ENCODE measurements at places on chromosomes 5 and 9.
A peak's percentile ranks its signal among the peaks of the same experiment; 100 is the strongest.

GRCh38 chr9:15572200-15572770 is 19.4 kb downstream of the CCDC171 start:
- no peak for DNase-seq

DNA sequence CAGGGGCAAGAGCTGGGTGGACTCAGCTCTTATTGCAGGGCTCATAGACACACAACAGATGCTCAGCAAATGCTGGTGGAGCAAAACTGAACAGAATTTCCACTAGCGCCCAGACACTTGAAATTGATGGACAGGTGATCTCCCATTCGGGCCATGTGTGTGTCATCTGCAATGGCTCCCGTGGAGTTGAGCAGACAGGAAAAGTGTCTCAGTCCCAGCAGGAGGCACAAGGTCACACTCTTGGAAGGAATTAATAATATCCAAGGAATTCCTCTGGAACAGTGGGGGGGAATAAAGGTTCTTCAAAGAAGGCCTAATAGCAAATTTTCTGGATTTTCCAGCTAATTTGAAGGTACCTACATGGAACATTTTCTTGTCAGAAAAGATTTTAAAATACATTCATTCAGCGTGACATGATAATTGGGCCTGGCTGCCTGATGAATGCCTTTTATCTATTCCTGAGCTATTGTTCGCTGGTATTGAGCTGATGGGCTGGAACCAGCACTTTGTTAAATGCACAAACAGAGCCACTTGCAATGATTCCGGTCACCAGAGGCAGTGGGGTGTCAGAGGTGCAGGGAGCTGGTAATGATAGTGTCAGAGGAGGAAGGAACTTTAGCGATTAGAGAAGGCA is 31.5 kb upstream of the ALDH1B1 start:
- no peak for DNase-seq

GRCh38 chr9:114538241-114538640 is 33.0 kb upstream of the WHRN start:
- no peak for DNase-seq

DNA sequence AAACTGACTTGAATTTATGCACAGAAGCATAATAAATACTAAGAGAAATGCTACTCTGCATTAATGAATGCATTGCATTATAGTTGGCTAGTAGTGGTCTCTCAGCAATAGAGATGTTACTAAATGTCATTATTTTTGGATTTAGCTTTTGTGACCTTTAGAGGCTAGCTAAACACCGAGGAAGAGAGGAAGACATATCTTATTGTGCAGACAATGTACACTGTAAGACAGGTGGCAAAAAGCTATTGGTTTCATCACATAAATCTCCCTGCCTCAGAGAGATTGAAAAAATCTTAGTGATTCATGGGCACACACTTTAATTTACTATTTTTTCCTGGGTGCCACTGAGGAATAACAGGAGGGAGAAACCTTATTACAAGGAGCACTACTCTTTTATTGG is 435.9 kb downstream of the TMEM232 start:
- no peak for DNase-seq

GRCh38 chr9:84123648-84124406 is 143.2 kb downstream of the RMI1 start:
- DNase-seq, result no peak

GRCh38 chr9:90612957-90613356 is 29.7 kb downstream of the DIRAS2 start:
- DNase-seq, result no peak

GRCh38 chr5:134289509-134290113 is 63.7 kb upstream of the PPP2CA start:
- DNase-seq, result peak; percentile 73

GRCh38 chr5:65043843-65044359 is 275.2 kb downstream of the CWC27 start:
- DNase-seq, result no peak

GRCh38 chr5:179273441-179274145 is 71.7 kb downstream of the ADAMTS2 start:
- DNase-seq, result no peak

GRCh38 chr5:174609116-174609515 is 115.3 kb upstream of the MSX2 start:
- no peak for DNase-seq

DNA sequence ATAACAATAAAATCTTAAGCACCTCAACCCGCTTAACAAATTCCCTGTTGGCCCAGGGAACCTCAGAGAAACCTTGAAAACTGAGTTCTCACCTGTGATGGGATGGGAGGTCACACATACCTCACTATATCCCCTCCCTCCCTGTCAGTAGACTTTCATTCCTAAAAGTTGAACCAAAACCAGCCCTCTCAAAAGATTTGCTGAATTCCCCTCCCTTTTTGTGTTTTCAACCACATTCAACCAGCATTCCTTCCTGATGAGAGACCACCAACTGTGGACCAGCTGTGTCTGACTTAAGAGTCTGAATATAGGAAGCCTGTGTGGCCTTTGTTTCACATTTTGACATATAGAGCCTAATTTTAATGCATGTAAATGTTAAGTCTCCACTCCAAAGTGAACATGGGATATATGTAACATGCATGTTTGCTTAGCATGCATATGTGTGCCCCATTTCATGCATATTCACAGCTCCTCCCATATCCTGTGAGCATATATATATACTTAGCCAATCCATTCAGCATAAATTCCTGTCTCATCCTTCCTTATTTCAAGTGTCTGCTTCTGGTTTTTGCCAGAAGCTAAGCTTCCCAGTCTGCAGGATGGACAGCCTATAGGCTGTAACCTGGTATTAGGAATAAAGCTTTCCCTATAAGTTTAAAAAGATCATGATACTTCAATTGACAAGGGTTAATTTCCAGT is 604.6 kb downstream of the PTPRD start:
- no peak for DNase-seq

- no peak for DNase-seq
Measured at GRCh38 chr5:151104795-151105194, 24.0 kb upstream of the TNIP1 start.

GRCh38 chr5:148446611-148447010 is 62.9 kb downstream of the FBXO38 start:
- DNase-seq, result no peak
